ENCODE measurements at places on chromosomes 16 and 17.

DNA sequence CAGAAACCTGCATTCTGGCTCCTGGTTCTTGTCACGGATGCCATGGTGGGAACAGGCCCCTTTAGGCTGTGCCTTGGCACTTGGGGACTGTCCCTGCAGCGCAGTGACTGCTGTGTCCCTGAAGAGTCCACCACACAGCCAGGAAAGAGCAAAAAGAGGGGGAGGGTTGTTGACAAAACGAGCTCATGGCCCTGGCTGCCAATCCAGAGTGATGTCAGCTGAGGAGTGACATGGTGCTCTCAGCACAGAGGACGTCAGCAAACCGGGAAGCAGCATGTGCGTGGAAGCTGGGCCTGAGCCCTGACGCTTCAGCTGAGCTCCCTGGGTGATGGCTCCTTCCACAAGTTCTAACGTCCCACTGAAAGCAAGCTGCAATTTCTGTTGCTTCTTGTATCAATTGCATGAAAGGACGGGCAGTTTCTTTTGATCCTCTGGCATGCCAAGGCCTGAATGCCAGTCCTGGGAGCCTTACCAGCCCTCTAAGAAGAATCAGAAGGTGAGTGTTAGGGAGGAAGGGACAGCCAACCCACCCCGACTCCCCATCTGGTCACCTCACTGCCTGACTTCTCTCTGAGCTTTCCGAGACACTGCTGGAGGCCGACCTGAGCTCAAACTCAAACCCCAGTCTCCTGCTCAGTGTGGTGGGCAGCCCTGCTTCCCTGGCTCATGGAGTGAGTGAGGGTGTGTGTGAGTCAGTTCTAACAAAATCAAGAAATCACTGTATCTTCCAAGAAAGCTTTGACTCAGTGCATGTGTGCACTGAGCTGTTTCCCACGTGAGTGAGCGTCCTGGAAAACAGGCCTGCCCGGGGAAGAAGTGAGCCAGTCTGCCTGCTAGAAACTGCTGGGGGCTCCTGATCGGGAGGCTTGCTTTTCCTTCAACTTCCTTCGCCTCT is 14.7 kb upstream of the WNT3 start:
- no peak for DNase-seq

- DNase-seq = no peak
Observed at GRCh38 chr16:53999841-54000240, 286.7 kb downstream of the IRX3 start.

GRCh38 chr16:11627822-11628457 is 40.3 kb upstream of the SNN start:
- DNase-seq = peak; percentile 23

DNA sequence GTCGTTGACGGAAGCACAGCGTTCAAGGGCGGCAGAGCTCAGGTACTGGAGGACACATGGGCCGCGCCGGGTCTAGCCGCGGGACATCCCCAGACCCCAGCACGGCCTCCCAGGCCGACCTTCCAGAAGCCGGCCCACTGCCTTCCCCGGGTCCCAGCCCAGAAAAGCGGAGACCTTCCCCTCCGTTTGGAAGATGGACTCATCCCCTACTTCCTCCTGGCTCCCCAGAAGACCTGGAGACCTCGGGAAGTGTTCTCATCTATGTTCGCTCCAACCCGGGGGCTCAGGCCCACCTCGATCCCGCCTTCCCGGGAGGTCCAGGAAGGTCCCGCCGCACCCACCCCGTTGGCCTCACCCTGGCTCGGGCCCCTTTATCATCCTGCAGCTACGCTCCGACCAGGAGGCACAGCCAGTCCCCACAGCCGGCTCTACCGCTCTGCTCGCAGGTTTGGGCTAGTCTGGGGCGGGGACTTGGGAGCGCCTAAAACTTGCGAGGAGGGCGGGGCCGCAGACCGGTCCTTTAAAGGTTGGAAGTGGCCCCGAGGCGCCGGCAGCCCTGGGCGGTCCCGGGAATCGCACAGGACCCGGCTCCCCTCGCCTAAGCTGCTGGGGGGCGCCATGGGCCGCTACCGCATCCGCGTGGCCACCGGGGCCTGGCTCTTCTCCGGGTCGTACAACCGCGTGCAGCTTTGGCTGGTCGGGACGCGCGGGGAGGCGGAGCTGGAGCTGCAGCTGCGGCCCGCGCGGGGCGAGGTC is at the start of gene ALOX12:
Gene ALOX12 (plus strand): TSS at position 550 of the 756 bp plus-strand sequence. CDS start 69 bp downstream, at position 619.
- peak; percentile 79 for DNase-seq

GRCh38 chr17:78141437-78142118 is 4.6 kb upstream of the C17orf99 start:
- no peak for DNase-seq

DNA sequence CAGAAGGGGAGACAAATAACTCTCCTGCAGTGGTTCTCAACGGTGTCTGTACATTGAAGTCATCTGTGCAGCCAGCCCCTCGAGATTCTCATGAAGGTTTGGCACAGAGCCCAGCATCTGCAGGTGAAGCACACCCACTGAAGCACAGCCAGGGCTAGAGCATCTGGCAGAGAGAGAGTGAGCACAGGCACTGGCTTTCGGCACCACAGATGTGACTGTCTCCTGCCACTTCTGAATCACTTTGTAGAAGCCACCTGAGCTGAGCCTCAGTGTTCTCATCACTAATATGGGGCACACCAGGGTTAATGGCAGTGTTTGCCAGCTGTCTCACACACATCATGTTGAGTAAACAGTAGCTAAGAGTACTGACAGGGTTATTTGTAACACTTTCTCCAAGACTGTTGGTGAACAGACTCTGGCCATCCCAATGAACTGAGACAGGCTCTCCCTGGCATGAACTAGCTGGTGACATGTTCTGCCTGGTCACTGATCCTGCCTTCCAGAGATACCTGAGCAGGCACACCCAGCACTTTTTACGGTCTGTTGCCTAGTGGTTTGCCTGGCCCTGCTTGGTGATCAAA is 10.9 kb downstream of the HSPB9 start:
- peak; percentile 43 for DNase-seq

- no peak for DNase-seq
Observed at GRCh38 chr16:87363771-87364455, 19.7 kb downstream of the FBXO31 start.

GRCh38 chr16:54340531-54340930 is 53.9 kb upstream of the IRX3 start:
- no peak for DNase-seq

DNA sequence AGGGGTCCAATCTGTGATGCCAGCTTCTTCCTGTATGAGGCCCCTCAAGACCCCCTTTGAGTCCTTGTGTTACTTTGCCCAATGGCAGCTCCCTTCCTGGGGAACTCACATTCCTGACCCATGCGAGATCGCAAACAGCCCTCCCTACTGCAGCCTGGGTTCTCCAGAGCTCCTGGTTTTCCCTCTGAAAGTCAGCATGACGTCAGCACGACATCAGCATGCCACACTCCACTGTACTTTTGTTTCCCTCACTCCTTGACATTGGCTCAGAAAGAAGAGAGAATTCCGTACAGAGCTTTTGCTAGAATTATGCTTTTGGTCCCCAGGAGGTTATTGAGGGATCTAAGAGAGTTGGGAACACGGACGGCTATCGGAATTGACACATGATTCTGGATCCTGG is 168.1 kb upstream of the PIRT start:
- no peak for DNase-seq

DNA sequence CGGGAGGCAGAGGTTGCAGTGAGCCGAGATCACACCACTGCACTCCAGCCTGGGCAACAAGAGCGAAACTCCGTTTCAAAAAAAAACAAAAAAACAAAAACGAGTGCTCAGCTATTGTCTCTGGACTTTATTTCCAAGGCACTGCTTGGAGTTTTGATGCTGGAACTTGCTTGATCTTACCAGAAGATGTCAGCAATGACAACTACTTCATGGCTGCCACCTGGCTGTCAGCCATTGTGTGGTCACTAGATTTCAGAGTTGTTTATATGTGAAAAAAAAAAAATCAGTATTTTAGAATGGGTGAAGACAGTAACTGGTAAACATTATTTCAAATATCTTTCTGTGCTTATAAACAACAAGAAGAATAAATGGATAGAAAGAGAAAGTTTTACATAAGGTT is 26.3 kb upstream of the OR4D1 start:
- peak; percentile 39 for DNase-seq

DNA sequence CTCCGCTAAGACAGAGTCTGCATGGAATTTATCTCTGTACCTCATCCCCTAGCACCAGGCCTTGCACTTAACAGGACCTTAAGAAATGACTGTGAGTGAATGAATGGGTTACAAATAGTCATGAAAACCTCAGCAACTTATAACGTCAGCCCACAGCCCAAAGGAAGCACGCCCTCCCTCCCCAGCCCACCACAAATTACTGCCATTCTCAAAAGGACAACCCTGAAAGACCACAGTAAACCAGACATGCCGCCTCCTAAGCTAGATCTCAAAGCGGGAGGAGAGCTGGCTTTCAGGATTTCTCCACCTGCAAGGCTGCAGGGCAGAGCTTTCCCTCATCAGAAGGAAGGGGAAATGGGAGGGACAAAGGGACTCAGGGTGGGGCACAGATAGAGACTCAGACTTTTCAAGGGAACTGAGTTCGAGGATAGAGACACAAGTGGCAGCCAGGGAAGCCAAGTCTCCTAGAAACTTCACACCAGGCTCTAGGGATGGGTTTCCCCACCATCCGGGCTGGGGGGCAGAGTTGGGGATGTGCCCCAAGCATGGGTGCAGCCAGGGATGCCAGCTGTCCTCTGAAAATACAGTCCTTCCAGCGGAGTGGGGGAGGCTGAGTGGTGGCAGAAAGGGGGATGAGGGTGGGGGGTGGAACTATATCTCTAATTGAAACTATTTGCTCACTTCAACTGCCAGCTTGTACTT is 56.7 kb downstream of the PLXDC1 start:
- DNase-seq = no peak

- no peak for DNase-seq
Observed at GRCh38 chr17:2980211-2980903, 83.0 kb downstream of the OR1D5 start.

DNA sequence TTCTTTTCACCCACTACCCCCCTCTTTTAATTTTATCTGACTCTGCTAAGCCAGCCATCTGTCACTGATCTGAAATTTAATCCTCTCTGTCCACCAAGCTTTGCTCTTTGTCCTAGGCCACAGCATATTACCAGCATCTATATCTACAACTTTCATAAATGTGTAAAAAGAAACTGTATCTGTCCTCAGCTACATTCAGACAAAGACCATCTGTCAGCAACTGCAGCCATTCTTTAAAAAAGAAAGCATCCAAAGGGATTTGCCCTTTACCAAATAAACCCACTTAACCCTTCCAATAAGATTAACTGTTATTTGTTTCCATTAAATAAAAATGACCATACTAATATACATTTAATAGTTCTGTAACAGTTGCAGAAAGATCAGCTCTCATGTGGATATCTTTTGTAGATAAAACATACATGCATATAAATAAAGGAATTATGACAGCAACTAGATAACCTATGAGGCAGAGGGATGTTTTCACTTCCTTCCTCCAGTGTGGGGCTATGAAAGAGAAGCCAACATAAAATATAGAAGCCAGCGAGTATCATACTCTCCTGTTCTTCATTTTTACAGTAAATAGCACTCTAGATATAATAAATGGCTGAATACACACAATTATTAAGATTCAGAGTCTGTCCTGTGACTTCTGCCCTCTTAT is 602.5 kb upstream of the SALL1 start:
- no peak for DNase-seq

GRCh38 chr17:68441070-68441770 is 16.1 kb downstream of the WIPI1 start:
- peak; percentile 32 for DNase-seq

DNA sequence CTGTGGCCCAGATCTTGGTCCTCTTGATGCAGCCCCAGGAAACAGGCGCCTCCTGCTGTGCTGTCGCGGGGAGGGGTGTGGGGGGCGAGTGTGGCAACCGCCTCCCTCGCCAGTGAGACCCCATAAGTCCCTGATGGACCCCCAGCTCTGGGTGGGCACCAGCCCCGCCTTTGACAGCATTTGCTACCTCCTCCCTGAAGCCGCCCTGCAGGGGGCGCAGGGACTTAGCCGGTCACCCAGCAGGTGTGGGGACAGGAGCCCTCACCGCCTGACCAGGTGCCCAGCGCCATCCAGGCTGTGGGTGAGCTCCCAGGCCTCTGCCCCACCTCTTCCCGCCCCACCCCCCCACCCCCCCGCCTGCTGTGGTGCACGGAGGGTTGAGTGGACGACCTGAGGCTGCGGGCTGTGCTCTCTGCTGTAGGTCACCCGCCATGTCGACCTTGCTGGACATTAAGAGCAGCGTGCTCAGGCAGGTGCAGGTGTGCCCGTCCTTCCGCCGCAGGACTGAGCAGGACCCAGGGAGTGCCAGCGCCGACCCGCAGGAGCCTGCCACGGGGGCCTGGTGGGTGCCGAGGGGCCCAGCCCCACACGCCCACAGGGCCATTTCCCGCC is 4.8 kb downstream of the BAIAP3 start:
- peak; percentile 48 for DNase-seq

DNA sequence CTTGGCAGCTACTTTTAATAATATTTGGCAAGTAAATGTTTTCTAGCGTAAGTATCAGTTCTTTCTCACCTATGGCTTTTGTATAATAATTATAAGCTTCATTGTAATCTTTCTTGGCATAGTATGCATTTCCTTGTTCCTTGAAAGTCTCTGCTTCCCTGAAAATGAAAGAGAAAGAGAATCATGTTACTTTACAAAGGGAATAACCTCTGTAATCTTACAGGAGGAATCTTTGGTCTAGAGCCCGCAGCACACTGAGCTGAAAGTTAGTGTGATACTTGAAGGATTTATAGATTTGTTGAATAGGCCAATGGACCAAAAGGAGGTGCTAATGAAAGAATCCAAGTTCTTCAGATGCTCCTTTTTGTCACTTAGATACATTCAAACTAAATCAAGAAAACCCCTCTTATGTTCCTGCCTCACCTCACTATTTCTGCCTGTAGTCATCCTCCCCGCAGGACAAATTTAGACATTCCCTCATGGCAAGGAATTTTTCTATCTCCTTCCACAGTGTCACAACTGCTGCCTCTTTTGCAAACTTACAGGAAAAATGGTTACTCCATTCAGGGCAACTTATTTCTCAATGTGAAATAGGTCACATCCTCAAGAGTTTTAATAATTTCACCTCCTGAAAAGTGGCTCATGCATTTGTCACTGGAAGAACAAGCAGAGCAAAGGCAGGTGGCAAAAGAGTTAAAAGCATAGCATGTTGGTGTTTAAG is 16.7 kb downstream of the DNAJC7 start:
- DNase-seq = no peak

DNA sequence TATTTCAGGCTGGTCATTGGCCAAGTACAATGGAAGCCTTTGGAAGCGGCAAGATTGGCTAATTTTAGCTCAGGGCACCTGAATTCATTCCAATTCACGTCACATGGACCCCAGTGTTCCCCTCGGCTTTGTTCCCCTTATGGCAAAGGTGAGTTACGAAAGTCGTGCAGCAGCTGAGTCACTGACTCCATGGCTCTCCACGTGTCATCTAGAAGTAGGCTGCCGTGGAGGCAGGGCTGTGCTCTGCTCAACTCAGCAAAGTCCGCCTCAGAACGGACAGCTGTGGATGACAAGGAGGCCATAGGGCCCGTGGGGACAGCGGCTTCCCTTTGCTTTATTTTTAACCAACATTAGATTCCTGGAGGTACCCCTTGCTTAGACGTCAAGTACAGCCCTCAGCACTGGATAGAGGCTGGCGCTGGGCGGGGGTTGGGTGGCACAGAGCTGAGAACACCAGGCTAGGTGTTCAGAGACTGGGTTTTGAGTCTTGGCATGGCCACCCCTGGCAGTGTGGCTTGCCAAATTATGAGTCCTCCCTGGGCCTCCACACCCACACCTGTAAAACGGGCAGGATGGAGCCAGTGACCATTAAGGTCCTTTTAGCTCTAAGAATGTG is 23.6 kb downstream of the ADAD2 start:
- DNase-seq = no peak

Measured in erythroblast (primary cell).